ENCODE measurements at places on chromosomes 2 and 18.
A peak's percentile ranks its signal among the peaks of the same experiment; 100 is the strongest.

GRCh38 chr2:196275646-196276352 is 104.4 kb upstream of the STK17B start:
- no peak for DNase-seq

DNA sequence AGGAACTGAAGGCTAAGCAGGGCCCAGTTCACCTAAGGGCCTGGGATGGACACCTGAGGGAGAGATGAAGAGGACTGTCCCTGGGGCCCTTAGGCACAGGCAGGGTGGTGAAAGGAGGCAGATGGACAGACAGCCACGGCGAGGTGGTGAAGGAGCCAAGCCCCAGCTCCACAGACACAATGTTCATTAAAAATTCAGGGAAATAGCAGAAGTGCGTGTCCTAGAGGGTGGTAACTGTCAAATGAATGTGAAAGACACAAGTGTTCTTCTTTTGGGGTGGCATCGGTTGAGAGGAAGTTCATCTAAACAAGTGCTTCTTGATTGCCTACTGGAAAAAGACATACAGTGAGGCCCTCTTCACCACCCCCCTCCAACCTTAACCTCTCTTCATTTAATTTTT is 76.2 kb upstream of the SIX2 start:
- no peak for DNase-seq

DNA sequence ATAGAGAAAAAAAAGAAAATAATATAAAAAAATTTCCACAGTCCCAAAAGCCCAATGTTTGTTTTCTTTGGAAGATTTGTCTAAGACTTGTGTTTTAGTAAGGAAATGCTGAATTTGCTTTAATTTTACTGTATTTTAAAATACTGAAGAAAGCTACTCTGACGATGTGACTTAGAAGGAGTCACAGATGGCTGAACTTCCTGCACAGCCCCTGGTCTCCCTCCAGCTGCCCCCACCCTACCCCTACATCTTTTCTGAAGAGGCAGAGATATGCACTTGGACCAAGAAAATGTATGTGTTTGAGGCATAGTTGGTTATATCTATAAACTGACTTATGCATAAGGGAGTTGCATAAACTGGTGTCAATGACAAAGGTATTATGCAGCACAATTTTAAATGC is 172.3 kb downstream of the CDH2 start:
- DNase-seq: no peak

- no peak for DNase-seq
Observed at GRCh38 chr2:68807821-68808266, 63.4 kb downstream of the BMP10 start.

DNA sequence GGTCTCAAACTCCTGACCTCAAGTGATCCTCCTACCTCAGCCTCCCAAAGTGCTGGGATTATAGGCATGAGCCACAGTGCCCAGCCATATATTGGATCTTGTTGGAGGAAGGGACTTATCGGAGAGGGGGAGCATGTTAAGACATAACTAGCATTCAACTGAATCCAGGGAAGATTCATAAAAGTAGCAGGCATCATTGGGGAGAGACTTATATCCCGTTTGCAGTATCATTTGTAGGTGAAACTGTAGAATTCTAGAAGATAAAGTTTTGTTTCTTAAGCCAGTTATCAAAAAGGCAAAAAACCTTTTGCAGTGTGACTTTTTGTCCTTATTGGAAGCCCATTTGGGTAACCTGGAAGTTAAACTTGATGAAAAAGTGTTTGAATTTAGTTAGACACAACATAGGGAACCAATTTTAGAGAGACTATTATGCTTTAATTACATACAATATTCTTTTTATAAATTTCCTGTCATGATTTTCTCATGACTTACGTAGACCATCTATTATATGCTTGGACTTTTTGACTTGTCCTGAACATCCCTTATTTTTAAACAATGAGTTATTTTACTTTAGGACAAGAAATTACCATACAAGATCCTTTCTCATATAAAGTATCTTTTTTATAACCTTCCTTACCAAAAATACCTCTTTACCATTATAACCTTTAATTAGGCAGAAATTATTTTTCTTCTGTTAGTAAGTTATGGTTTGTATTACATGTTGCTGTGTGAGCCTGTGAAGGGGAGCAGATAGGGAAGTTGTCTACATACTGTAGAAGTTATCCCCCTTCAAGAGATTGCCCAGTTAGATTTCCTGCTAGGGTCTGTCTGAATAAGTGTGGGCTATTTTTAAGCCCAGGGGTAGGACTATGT is 20.3 kb downstream of the RAB3GAP1 start:
- DNase-seq: no peak

- no peak for DNase-seq
Observed at GRCh38 chr2:84029903-84030575, 429.0 kb downstream of the SUCLG1 start.

- DNase-seq: no peak
Observed at GRCh38 chr2:142605421-142605820, 272.0 kb upstream of the KYNU start.

- DNase-seq: no peak
Observed at GRCh38 chr18:22277758-22278157, 108.4 kb downstream of the GATA6 start.

DNA sequence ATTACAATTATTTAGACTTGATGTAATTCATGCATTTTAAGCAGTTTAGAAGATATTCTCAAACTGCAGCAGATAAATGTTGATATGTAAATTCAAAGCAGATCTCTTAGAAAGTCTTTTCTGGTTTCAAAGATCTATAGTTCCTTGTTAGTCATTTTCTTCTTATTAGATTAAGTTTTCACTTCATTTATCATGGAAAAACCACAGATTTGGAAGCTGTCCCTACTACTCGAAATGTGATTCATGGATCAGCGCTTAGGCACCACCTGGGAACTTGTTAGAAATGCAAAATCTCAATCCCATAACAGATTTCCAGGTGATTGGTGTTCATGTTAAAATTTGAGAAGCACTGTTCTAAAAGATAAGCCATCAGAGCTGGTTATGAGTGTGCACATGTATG is 92.8 kb upstream of the CDH2 start:
- DNase-seq: no peak

- DNase-seq: no peak
Observed at GRCh38 chr2:69667805-69668382, 24.4 kb upstream of the AAK1 start.

GRCh38 chr18:56702946-56703345 is 51.8 kb downstream of the WDR7 start:
- peak; percentile 66 for DNase-seq

DNA sequence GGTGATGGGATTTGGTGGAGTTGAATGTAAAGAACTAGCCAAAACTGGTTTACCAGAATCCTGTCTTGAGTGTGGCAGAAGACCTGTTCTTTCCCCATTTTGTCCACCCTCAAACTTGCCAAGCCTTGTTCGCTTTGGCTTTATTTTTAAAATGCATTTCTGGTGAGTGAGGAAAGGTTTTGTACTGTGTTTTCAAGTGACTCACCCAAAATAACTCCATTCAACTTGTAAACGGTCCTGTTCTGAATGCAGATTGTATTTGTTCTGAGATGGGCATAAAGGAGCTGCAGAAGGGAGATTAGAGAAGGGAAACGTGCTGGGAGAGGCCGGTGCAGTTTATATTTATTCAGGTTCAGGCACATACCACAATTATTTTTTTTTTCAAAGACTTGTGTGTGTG is 5.3 kb upstream of the ITPRID2 start:
- DNase-seq: no peak

DNA sequence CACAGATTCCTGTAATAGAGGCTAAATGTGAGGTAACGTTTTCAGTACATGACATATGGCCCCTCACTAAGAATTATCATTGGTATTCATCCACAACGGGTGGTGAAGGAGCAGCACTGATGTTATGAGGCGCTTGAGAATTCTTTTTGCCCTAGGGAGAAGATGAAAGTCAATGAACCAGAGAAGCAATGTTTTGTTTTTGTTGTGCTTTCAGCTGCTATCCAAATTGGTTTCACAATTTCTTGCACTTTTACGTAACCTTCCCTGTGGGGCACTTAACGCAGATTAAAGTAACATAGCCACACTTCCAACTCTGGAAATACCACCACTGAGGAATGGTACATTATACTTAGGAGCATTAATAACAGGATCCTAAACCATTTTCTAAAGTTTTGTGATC is 13.3 kb upstream of the CCDC85A start:
- DNase-seq: no peak

DNA sequence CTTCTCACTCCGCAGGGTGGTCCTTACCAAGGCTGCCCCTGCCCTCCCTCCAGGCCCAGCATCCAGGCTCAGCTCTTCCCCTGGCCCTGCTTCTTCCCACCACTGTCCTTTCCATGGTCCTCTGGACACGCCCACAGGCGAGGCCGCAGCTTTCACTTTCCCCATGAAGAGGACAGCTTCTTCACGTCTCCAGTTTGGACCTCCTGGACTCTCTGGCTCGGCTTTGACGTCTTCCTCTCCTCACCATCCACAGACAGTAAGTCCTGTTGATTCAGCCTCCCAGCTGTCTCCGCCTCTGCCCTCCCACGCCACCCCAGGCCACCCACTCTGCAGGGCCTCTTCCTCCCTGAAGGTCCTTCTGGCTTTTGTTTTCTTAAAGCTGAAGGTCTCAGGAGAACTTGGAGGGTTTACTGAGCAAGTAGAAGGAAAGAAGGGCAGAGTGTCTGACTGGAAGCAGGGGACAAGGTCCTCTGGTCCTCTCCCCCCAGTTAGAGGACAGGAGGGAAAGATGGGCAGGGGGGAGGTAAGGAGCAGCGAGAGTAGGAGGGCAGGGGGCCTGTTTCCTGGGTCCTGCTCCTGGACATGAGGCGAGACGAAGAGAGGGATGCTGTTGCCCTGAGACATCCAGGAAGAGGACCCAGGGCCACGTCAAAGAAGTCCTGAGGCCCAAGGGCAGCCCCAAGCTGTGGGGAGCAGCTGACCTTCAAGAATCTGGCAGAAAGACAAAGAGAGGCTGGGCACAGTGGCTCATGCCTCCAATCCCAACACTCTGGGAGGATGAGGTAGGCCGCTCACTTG is 24.7 kb upstream of the NMUR1 start:
- DNase-seq: peak; percentile 4

GRCh38 chr18:49340446-49340845 is 120.0 kb downstream of the DYM start:
- no peak for DNase-seq
